ENCODE measurements at places on chromosomes 5 and 9.

- no peak for DNase-seq
Observed at GRCh38 chr9:90019626-90020025, 414.8 kb downstream of the GADD45G start.

- peak; percentile 58 for DNase-seq
Observed at GRCh38 chr9:20683351-20684034, 566 bp upstream of the FOCAD start.

DNA sequence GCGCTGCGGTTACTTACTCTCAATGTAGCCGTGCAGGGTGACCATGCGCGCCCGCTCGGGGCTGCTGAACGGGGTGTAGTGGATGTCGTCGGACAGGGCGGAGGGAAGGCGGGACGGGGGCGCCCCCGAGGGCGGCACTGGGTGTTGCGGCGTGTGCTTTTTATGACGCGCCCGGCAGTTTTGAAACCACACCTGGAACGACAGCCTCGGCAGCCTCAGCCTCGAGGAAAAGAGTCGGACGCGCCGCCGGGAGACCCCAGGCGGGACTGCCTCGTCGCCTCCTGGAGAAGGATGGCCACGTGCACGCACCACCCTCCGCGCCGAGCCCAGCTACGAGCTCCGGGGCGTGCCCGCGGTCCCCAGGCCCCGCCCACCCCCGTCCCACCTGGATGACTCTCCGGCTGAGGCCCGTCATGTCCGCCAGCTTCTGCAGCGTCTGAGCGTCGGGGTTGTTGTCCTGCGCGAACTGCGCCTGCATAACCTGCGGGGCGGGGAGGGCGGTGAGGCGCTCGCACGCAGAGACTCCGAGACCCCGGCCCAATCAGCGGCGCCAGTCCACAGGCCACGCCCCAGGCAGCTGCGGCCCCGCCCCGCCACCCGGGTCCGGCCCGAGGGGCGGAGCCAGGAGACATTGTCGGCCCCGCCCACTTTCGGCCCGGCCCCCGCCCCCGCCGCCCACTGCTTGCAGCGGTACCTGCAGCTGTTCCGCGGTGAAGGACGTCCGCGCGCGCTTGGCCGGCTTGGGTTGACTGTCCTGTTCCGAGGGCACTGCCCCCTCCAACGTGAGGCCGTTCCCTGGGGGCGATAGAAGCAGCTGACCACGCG lies 15.0 kb downstream of the LHX6 start:
- peak; percentile 74 for DNase-seq

- no peak for DNase-seq
Observed at GRCh38 chr5:108827131-108827530, 79.4 kb downstream of the FER start.

GRCh38 chr5:1967736-1968135 lies 85.0 kb upstream of the IRX4 start:
- no peak for DNase-seq

GRCh38 chr9:13608451-13608850 lies 329.0 kb upstream of the MPDZ start:
- DNase-seq = no peak

DNA sequence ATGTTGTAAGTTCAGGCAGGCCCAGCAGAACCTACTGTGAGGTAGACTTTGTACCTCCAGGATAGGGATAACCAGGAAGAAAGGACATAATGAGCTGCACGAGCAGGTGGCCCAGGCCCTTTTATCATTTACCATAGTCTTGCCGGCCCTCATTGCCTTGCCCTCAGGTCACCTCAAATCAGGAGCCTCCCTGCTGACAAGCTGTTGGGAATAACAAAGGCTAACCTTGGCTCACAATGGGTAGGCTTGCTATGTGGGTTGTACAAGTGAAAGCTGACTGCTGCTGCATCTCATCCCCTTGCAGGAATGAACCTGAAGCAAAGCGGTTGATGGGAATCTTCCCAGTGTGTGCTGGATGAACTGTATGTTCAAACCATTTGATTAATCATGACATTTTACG lies 159.5 kb upstream of the ACTBL2 start:
- no peak for DNase-seq

- DNase-seq = no peak
Observed at GRCh38 chr5:119275601-119276173, 80.1 kb upstream of the TNFAIP8 start.
